ENCODE measurements at places on chromosomes 16 and 17.

- DNase-seq: no peak
Measured at GRCh38 chr17:35684055-35684802, 47.2 kb upstream of the RASL10B start.

DNA sequence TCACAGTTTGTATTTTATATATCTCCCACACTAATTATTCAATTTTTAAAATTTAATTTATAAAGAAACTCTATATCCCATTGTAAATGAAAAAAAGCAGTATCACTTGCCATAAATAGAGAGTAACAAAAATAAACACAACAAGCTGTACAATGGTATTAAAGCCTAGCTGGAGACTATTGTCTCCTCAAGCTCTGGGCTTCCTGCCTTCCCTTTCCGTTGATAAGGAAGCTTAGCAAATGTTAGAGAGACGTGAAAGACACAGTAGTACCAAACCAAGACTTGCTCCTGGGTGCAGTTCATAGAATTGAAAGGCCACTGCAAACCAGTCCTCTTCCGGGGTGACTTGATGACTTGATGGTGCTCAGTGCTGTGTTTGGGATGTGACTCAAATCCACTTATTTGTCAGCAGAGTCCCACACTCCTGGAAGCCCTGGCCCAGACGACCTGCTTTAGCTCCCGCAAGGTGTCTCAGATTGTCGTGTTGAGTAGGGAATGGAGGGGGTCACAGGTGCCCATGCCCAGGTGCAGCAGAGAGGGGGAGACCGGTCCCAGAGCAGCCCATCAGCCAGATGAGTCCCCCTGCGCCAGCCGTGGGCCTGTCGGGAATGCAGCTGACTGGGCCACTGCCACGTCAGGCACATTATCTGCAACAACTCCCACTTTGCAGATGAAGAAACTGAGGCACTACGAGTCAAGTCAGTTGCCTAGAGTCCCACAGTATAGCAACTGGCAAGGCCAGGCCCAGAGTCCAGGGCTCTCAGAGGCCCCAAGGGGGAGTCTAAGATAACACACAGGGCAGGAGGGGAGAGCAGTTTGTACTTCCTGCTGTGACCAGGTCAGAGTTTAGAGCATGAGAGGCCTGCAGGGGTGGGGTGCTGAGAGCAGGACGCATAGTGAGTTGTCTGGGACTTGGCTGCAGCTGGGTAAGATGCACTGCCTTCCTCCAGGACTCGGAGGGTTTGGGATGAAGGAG, 40.5 kb downstream of the PSME3IP1 start:
- no peak for DNase-seq

DNA sequence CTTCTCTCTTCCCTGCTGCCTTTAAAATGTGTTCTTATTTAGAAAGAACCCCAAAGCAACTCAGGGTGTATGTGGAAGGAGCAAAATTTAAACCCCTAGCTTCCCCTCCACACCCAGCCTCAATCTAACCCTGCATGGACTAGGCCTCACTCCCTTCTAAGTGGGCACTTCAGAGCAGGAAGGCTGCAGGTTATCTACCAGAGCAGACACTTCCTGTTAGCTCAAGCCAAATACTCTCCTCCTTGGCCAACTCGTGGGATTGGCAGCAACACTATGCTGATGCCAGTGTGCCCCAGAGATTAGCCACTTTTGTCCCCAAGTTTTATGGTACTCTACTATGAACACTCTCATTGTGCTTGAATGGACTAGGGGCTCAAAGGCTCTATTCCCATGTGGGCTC, 35.6 kb downstream of the CCDC42 start:
- no peak for DNase-seq

DNA sequence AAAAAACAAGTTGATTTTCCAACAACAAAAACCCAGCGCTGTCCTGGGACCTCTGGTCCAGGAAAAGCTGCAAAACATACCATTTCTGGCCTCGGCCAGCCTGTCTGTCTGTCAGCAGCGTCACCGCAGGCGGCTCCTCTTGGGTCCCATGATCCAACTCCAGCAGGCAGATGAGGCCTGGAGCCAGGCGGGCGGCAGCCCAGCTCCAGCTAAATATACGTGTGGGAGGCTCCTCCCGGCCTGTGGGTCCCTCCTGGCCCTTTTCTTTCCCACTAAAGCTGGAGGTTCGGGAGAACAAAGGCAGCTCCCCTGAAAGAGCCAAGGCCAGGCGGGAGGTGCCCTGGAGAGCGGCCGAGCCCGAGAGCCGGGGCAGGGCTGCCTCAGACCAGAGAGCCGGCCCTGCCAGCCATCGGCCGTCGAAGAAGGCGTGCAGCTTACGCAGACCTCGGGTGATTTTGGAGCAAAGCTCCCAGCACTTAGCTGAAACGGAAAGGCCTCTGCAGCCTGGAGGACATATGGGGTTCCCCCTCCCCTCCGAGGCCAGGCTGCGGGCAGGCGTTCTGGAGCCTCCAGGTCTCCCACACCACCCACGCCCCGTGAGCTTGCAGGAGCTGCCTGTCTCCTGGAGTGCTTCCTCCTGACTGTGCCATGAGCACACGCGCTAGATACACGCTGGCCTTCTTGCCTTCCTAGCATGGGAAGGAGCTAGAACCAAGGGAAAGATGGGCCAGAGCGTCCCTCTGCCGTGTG, 19.9 kb upstream of the JPH3 start:
- no peak for DNase-seq

- no peak for DNase-seq
Measured at GRCh38 chr17:29346462-29346861, 43.7 kb upstream of the TAOK1 start.

Measured in cortex of kidney (tissue), 1 donor.